ENCODE measurements at places on chromosomes 3 and 15. TPM values are rescaled to one million over a fixed set of nuclear protein-coding genes. Genes with fewer than 3 reads are reported as not detected.

- DNase-seq, result no peak
- H3K4me1 ChIP-seq, result no peaks in the 10 kb centered on the region
- H3K36me3 ChIP-seq, result no peaks in the 10 kb centered on the region
- no peak overlapping the region for H3K27ac ChIP-seq
- H3K4me3 ChIP-seq, result no peak overlapping the region
These were observed 26.4 kb upstream of the TBC1D23 start for GRCh38 chr3:100234364-100234763.

DNA sequence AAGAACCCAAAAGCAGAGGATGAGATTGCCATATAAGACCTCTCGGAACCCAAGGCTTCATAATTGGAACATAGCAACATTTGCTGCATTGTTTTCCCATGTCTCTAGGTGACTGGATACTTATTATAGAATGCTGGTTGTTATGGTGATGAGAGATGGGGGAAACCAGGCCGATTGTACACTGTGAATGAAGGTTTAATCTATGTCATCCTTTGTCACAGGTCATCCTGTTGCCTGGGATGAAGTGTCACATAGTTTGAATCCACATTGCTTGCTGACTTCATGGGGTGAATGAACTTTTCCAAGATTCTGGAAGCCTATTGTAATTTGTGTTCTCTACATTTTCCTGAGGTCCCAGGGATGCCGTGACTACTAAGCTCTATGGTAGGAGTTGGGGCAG, 41.8 kb downstream of the CLEC3B start:
- H3K4me3 ChIP-seq, result no peak overlapping the region
- DNase-seq, result no peak
- no peak overlapping the region for H3K27ac ChIP-seq

DNA sequence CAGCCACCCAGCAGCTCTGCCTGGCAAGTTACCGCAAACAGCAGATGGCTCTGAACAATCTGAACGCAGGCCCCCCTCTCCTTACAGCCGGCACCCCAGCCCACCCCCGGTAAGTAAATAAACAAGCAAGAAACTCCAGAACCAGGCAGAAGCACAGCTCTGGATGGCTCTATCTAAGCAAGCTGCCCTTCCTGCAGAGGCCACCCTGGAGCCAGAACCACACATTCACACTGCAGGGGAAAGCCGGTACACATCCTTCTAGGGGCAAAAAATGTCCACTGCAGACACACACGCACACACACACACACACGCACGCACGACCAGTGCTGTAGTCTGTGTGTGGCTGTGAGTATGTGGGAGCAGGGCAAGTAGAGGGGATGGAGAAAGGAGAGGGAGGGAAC, 63.9 kb downstream of the ADCY5 start:
- H3K4me3 ChIP-seq, result no peak overlapping the region
- DNase-seq, result no peak
- no peak overlapping the region for H3K27ac ChIP-seq
- H3K27me3 ChIP-seq, result no peaks in the 10 kb centered on the region

DNA sequence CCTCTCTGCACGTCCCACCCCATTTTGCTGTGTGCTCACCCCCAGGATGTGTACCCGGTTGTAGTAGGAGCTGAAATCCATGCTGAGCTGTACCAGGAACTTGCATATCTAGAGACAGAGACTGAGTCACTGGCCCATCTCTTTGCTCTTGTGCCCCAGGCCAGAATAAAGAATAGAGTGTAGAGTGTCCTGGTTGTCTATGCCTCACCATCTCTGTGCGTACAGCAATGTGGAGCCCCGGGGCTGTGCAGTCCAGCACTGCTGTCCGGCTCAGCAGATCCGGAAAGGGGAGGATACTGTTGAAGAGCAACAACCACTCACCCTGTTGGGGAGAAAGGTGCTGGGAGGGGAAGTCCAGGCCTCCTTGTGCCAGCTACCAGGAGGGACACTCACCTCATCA, 2.6 kb downstream of the DALRD3 start:
- H3K27me3 ChIP-seq, result no peaks in the 10 kb centered on the region
- no peak for DNase-seq

GRCh38 chr15:41333026-41333562, 413 bp downstream of the NUSAP1 start:
- H3K27me3 ChIP-seq, result no peaks in the 10 kb centered on the region
- H3K36me3 ChIP-seq, result no peaks in the 10 kb centered on the region
- H3K27ac ChIP-seq, result no peak overlapping the region
- DNase-seq, result no peak
- peaks cover 6% of the 10 kb centered on the region for H3K4me1 ChIP-seq

DNA sequence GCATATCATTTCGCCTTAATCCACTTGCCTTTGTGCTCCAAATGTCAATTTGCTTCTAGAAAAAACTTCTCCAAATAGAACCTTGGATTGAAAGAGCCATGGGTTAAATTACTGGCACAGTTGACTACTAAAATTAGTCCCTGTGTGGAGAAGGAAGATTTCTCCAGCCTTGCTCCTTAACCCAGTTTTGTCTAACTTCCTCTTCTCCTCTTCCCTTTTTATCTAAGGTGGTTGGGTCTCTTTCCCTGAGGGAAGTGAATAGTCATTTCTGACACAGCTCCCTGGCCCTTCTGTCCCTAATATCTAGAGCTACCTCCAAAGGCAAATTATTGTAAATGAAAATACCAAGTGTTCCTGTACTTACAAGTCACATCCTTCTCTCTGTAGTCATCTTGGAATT, 527.9 kb upstream of the TBL1XR1 start:
- no peak for DNase-seq
- no peaks in the 10 kb centered on the region for H3K27me3 ChIP-seq
- H3K27ac ChIP-seq, result peak overlapping the region; percentile 57
- H3K4me1 ChIP-seq, result peaks cover 47% of the 10 kb centered on the region
- no peaks in the 10 kb centered on the region for H3K36me3 ChIP-seq

DNA sequence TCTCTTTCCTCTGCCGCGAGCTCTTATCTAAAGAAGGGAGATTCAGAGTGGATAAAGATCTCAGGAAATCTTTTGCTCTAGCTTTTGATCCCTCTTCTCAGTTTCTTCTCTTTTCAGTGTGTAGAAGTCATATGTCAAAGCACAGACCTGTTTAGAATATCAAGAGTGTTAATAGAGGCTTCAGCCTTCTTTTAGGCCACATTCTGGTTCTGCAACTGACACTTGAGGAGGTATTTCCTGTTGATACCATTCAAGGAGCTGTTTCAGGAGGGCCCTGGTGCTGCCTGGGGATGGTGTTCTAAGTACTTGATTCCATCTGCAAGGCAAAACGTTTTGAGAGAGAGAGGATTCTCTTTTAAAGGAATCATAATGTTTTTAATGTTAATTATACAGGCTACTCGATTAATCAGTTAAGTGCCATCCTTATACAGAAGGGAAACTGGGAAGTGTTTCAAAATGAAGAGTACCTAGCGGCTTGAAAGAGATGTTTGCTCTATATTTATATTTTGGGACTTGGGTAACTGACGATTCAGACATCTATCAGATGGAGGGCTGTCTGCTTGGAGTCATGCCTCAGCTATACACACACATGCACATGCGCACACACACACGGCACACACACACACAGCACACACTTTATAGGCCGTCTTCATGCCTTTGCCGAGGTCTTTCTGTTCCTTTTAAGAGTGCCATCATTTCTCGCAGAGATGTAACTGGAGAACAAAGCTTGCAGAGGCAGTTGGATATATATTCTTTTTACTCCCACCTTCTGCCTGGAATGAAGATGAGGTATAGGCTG, 313.9 kb downstream of the PTPRG start:
- no peak overlapping the region for H3K27ac ChIP-seq
- H3K4me3 ChIP-seq, result no peak overlapping the region
- peak; percentile 53 for DNase-seq
- no peaks in the 10 kb centered on the region for H3K27me3 ChIP-seq

DNA sequence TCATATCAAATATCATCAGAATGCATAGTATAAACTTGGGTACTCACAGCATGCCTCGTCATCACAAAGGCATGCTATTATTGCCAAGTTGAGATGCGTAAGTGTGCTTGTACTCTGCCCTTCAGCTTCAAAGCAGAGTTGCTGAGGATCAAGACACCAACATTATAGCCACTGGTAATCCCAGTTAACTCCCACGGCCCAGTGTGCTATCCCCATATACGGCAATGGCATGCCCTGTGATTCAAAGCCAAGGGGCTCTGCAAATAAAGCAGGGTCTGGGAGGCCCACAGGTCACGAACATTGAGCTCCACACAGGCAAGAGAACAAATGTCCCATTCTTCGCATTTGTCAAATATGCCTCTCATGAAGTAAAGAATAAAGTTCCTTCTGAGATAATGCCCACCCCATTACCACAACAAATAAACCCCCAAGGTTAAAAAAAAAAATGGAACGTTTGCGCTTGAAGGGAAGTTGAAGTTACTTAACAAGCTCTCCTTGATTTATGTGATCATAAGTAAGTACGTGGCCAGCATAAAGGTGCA, 298.1 kb upstream of the NECTIN3 start:
- no peaks in the 10 kb centered on the region for H3K4me1 ChIP-seq
- no peak overlapping the region for H3K4me3 ChIP-seq
- H3K27me3 ChIP-seq, result no peaks in the 10 kb centered on the region
- DNase-seq, result no peak
- H3K36me3 ChIP-seq, result no peaks in the 10 kb centered on the region

- H3K27me3 ChIP-seq, result no peaks in the 10 kb centered on the region
- H3K4me3 ChIP-seq, result no peak overlapping the region
- peak; percentile 24 for DNase-seq
These were observed 4.1 kb upstream of the CLPX start for GRCh38 chr15:65189102-65189740.

GRCh38 chr15:29800491-29801366, 21.5 kb downstream of the TJP1 start:
- no peak for DNase-seq
- H3K27me3 ChIP-seq, result no peaks in the 10 kb centered on the region
- H3K36me3 ChIP-seq, result no peaks in the 10 kb centered on the region
- H3K4me3 ChIP-seq, result no peak overlapping the region

SH2D7 gene
- total RNA-seq, result not detected

SNURF gene
- 61.2 TPM for total RNA-seq

PPARG gene
- 27.3 TPM for total RNA-seq

Data from thyroid gland (tissue), 4 donors.